ENCODE measurements at places on chromosomes 2 and 18.

DNA sequence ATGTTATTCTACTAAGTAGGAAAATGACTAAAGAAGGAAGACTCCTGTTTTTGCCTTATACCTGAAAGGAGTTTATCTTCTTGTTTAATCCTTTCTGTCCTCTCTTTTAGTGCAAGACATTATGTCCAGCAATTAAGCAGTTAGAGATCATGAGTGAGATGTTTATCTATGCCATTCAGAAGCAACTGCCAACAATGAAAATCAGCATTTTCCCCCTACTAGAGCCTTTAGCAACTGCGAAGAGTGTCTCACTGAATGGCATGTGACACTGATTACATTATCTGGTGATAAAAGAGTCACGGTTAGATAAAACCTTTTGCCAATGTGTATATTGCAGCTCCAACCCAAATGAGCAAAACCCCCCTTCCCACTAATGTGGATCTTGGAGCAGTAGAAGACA is 357.7 kb upstream of the SYT4 start:
- no peak for DNase-seq

- DNase-seq, result peak; percentile 18
These were observed 513.5 kb downstream of the CMPK2 start for GRCh38 chr2:6352247-6352646.

DNA sequence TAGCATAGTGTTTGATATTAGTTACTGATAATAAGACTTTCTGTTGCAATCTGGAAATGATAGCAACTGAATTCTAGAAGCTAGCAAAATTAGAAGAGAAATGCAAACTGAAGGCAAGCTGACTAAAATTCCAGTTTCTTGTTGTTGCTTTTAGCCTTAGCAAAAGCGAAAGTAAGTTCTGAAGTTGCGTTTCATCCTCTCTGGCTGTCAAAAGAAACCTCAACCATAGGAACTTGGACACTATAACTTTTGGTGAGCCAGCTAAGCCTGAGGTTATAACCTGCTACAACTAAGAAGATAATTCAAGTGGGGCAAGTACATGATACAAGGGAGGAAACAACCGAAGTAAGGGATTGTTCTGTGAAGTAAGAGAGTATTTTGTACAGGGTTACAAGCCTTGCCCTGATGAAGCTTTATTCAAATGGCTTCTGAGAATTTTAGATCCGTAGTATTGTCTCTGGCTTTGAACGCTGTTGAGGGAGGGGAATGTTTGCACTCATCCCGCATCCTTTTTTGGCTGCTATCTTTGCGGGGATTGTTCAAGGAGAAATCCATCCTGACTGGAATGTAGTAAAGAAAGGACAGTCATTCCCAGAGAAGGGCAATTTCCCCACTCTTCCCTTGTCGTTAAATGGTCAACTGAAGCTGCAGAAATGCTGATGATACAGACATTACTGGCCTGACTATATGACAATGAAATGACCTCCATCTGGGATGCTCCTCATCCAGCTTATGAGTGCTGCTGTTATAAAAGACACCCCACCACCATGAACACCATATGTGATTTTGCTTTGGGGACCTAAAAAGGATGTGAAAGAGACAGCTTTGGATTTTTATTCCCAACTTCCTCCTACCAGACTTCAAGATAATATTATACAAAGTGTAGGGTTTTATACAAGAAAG is 7.0 kb upstream of the TMX3 start:
- no peak for DNase-seq

DNA sequence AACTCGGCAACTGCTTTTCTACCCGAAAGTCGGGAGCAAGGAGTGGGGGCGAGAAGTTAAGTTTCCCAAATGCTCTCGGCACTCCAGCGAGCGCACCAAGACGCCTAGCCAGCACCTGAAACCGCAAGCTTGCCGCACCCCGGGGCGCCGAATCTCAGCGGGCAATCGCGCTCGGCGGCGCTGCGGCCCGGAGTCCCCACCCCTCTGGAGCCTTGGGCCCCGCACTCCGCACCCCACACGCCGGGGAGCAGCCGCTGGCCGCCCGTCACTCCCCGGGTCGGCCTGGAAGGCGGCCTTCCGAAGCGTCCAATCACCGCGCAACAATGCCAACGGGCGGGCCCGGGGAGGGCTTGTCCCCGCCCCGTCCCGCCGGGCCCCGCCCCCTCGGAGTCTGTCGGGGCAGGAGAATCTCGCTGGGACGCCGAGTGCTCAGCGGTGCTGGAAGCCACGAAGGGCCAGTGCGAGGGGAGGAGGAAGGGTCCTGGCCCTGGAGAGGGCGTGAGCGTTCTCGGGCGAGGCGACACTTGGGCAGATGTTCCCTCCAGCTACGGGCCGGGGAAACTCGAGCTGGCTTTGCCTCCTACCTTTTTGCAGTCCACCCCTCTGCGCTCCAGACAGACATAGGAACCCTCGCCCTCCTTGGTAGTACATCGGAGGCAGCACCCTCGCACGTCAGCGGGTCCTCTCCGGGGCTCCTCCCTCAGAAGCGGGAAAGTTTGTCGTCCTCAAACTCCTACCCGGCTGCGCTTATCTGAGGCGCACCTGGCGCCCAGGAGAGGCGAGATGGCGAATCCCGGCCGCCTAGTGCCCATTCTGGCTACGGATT is 1.1 kb upstream of the ZBTB7C start:
- peak; percentile 41 for DNase-seq

DNA sequence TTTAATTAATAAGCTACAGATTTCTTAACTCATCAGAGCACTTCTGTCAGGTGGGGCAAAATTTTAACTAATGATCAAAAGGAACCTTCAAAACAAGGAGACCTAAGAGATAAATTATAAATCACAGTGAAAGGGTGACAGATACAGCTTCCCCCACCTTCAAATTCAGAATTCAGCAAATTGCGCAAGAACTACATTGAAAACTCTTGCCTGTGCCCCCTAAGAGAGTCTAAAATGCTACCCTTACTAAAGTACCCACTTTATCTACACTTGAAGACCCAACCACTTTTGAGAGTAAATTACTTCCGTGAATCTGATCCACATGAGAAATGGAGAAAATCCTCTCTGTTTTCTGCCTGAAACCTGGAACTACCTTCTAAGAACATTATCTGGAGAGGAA is 324.9 kb downstream of the PAX3 start:
- no peak for DNase-seq

DNA sequence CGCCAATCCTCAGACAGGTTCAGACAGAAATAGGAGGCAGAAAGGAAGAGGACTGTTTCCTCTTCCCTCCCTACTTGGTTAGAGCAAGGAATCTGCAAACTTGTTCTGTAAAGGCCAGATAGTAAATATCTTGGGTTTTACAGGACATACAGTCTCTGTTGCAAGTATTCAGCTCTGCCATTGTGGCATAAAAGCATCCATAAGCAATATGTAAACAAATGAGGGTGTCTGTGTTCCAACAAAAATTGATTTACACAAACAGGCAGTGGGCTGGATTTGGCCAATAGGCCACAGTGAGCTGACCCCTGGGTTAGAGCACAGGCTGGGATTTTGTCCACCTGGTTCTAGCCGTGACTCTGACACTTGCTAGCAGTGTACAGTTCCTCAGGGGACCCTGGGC is 89.4 kb downstream of the NRP2 start:
- no peak for DNase-seq

DNA sequence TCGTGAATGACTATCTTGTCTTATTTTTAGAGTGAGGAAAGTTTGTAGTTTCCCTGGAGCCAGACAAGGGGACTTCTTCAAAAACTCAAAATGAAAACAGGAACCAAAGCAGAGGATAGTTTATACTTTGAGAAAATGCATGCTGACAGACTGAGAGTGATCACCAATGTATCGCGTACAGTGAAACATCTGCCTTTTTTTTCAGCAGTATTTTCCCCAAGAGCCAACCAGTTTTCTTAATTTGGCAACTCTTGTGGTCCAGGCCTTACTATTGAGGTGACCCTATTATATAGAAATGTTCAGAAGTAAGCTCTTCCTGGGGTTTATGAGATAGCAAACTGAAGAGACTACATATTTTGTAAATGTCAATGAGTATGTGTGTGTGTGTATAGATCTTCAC is 153.7 kb upstream of the VRK2 start:
- no peak for DNase-seq

- peak; percentile 46 for DNase-seq
These were observed 54.4 kb downstream of the EPHA4 start for GRCh38 chr2:221517696-221518151.

DNA sequence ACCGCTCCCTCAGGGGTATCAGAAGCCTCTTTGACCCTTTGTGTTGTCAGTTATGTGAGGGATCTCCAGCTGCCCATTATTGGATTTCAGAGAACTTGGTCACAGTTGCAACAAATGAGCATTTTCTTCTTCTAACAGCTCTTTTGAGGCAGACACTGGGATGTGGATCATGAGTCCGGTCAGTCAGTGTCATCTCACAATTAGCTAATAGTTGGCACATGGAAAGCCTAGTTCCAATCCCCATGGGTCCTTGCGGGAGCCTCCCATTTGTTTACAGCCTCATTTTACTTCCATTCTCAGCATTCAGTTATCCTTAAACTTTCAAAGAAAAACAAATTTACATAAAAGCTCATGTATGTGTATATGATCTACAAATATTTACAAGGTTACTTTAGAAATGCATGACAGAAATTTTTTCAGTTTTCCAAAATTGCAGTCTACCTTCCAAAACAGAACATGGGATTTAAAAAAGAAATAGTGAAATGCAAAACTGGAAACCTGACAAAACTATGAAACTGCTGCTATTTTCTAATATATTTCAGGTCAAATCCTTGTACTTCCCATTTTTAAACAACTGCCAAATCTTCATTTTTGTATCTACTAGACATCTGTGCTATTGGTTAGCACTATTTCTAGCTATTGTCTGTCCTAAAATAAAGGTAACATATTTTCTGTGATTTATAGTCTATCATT is 547.1 kb upstream of the ZEB2 start:
- DNase-seq, result no peak

DNA sequence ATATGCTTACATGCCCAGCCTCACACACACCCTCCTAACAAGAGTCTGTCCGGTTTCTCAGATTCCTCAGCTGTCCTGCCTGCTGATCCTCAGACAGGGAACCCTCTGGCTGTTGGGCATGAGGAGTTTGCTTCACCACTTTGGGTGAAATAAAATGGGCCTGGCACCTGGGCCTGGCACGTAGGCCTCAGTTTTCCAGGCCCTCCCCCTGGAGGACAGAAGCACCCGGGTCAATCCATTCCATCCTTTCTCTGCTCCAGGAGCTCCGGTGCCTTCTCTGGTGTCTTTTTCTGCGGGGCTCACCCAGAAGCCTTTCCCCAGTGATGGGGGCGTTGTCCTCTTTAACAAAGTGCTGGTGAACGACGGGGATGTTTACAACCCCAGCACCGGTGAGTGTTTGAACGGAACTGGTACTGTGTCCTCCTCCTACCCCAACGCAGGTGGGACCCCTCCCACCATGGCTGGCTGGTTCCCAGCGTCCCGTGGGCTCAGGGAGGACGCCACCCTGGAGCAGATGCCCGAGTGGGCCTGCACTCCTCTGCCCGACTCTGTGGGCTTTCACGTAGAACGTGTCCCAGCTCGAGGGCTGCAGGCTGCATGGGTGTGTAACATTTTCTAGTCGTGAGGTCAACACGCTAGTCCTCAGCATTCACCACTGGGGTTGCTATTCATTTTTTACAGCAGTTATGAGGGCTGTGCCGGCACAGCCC is 62.8 kb downstream of the EMILIN2 start:
- DNase-seq, result no peak

DNA sequence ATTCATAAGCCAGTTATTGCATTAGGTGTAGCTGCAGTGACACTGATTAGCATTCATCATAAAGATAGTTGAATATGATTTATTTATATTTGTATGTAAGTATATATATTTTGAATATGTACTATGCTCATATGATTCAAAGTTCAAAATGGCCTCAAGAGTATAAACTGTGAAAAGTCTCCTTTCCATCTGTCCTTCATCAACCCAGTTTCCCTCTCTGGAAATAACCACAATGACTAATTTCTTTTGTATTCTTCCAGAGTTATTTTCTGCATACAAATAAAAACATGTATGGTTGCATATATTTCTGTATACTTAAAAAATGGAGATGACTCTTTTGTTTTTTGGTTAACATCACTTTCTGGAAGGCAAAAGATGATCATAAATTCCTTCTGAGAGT is 95.2 kb downstream of the CAMKMT start:
- no peak for DNase-seq

DNA sequence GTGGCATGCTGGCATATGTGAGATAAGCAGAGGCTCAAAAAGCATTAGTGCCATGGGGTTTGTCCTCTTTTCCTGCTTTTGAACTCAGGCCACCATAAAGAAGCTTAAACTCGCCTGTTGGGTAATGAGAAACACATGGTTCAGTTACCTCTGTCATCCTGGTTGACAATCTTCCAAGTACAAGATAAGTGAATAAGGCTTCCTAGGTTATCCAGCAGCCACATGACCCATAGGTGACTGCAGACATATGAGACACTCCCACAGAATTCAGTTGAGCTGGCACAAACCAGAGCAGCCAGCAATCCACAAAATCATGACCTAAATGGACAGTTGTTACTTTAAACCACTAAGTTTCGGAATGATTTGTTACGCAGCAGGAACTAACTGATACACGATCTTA is 97.3 kb downstream of the TACR1 start:
- DNase-seq, result no peak

- DNase-seq, result no peak
These were observed 117.2 kb downstream of the SLC4A3 start for GRCh38 chr2:219744600-219744999.

DNA sequence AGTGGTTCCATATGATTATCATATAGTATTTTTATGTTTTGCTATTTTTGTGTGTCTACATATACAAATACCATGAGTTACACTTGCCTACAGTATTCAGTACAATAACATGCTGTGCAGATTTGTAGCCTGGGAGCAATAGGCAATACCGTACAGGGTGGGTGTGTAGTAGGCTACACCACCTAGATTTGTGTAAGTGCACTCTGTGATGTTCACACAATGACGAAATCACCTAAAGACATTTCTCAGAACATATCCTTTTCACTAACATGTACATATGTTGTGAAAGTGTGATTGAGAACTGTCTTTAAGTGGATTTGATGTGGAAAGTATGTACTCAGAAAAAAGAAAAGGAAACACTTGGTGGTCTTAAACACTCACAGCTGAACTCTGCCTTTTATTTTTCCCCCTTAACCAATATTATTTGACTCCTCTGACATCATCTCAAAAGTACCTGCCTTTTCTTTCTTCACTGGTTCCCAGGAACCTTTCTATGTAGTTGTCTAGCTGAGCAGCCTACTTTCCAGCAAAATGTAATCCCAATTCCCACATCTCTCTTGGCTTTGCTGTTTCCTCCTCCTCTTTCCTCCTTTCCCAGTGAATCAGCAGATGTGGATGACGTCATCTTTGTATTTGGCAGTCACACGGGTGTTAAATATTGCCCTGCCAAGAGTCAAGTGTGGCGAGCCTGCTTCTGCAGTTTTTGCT is 47.7 kb downstream of the OSBPL6 start:
- no peak for DNase-seq

Measured in memory B cell (primary cell).